ENCODE measurements at places on chromosomes 3 and 15. TPM values are rescaled to one million over a fixed set of nuclear protein-coding genes. Genes with fewer than 3 reads are reported as not detected.

LRRC34 gene
- 7.2 TPM for total RNA-seq

CLDN1 gene
- total RNA-seq = not detected

DNA sequence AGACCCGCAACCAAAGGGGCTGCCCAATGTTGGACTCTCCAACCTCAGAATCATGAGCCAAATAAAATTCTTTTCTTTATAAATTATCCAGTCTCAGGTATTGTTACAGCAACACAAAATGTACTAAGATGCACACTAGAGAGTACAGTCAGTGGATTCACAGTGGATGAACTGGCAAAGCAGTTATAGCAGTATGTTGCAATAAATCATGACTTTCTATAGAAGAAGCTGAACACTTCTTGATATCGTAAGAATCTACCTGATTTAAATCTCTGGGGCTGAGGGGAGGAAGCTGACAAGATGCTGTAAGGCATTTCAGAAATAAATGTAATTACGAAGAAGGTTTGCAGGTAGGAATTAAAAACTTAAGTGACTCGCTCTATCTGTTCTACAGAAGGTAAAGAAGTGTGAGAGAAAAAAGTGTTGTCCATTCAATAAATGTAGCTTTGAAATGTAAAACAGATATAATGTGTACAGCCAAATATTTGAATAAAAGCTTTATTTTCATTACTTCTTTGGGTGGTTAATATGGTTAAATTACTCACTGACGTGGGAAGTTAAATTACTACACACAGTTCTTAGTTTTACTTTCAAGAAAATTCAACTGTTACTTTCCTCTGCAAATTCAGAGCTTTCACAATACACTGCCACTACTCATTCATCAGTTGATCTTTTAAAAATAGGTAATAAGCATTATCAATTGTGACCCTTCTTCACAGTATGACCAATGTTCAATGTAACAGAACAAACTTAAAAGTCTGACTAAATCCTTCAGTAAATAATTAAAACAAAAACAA is 439.1 kb downstream of the SHQ1 start:
- H3K4me1 ChIP-seq = peaks cover 65% of the 10 kb centered on the region
- H3K36me3 ChIP-seq = peaks cover 12% of the 10 kb centered on the region
- no peak overlapping the region for H3K4me3 ChIP-seq

GRCh38 chr3:194713299-194714136 is 27.8 kb downstream of the FAM43A start:
- no peak for DNase-seq
- peaks cover 9% of the 10 kb centered on the region for H3K4me1 ChIP-seq
- H3K4me3 ChIP-seq = no peak overlapping the region
- no peak overlapping the region for H3K27ac ChIP-seq
- H3K36me3 ChIP-seq = no peaks in the 10 kb centered on the region
- H3K27me3 ChIP-seq = peaks cover 3% of the 10 kb centered on the region

KCNAB1 gene
- total RNA-seq = 0.19 TPM

- H3K4me3 ChIP-seq = no peak overlapping the region
- H3K27me3 ChIP-seq = no peaks in the 10 kb centered on the region
- H3K4me1 ChIP-seq = no peaks in the 10 kb centered on the region
- no peaks in the 10 kb centered on the region for H3K36me3 ChIP-seq
Measured at GRCh38 chr3:76352051-76352450, 566.7 kb upstream of the ZNF717 start.

INAFM2 gene
- total RNA-seq = 10.2 TPM

KLHL40 gene
- total RNA-seq = not detected

PROK2 gene
- total RNA-seq = 3.1 TPM

DNA sequence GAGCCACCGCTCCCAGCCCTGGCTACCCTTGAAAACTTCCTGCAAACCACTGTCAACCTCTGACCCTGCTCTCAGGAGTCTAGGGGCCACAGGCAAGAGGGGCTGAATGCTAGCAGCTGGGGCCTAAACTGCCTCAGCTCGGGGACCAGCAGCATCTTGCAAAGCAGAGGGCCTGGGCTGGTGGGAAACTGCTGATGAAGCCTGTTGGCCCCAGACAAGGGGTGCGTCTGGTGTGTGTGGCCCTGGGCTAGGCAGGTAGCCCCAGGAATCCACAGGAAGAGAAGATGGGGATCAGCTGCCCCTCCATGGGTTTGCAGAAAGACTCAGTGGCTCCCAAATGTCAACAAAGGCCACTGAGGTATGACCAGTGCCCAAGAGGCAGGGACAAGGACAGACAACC is 8.2 kb upstream of the POLG start:
- H3K27me3 ChIP-seq = peaks cover 30% of the 10 kb centered on the region
- no peaks in the 10 kb centered on the region for H3K36me3 ChIP-seq
- H3K4me1 ChIP-seq = peaks cover 3% of the 10 kb centered on the region
- no peak overlapping the region for H3K4me3 ChIP-seq

GRCh38 chr15:98067339-98067738 is 106.8 kb downstream of the ARRDC4 start:
- no peaks in the 10 kb centered on the region for H3K27me3 ChIP-seq
- H3K4me3 ChIP-seq = no peak overlapping the region
- DNase-seq = no peak
- no peaks in the 10 kb centered on the region for H3K36me3 ChIP-seq
- no peaks in the 10 kb centered on the region for H3K4me1 ChIP-seq

DNA sequence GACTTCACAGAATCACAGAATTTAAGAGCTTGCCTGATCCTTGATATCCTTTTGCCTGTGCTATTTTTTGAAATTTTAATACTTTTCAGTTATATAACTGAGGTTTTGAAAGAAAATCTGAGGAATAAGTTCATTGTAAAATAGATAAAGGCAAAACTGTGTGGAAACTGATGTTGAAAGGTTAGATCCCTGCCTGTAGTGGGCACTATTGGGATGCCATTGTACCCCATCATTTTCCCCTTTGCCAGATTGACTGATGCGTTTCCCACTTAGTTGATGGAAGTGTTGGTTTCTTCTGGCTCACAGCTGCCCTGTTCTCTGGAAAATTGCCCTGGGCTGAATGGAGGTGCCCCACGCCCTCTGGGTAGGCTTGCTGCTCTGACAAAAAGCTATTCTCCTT is 387.9 kb downstream of the RBMS3 start:
- no peaks in the 10 kb centered on the region for H3K36me3 ChIP-seq
- no peak overlapping the region for H3K27ac ChIP-seq
- H3K4me1 ChIP-seq = no peaks in the 10 kb centered on the region
- no peaks in the 10 kb centered on the region for H3K27me3 ChIP-seq

BCHE gene
- not detected for total RNA-seq

CFAP20DC gene
- total RNA-seq = 1.4 TPM

CHRD gene
- not detected for total RNA-seq

ZNF619 gene
- 10.1 TPM for total RNA-seq

IL17RE gene
- total RNA-seq = 1.9 TPM

DNA sequence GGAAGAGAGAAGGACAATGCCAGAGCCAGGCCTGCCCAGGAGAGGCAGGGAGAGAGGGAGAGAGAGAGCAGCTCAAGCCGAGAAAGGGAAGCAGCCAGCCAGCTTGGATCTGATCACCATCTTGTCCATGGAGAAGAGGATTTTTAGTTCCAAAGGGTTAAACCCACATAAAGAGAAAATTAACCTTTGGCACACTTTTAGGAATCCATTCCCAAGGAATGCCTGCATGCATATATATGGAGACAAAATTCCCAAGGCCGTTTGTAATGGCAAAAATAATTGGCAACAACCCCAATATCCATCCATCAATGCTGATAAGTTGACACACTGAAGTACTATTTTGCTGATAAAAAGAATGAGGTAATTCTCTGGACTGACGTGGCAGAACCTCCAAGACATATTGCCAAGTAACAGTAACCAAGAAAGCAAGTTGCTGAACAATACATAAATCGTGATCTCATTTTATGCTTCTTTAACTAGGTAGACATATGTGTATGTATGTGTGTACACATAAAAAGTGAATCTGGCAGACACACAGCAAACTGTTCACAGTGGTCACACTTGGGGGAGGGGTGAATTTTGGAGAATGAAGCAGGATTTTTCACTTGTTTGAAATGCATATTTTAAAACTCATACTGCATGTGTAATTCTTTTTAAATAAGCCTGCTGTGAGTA is 7.5 kb upstream of the STRA6 start:
- no peaks in the 10 kb centered on the region for H3K4me1 ChIP-seq
- no peak overlapping the region for H3K27ac ChIP-seq
- H3K4me3 ChIP-seq = no peak overlapping the region
- H3K36me3 ChIP-seq = no peaks in the 10 kb centered on the region
- DNase-seq = no peak

PCCB gene
- 34.5 TPM for total RNA-seq

- H3K4me1 ChIP-seq = peaks cover 75% of the 10 kb centered on the region
- H3K36me3 ChIP-seq = peaks cover 4% of the 10 kb centered on the region
- peak overlapping the region; percentile 87 for H3K27ac ChIP-seq
- peaks cover 8% of the 10 kb centered on the region for H3K27me3 ChIP-seq
- H3K4me3 ChIP-seq = peak overlapping the region; percentile 65
- peak; percentile 67 for DNase-seq
Measured at GRCh38 chr3:146550743-146551510, 6.5 kb upstream of the PLSCR1 start.

DNA sequence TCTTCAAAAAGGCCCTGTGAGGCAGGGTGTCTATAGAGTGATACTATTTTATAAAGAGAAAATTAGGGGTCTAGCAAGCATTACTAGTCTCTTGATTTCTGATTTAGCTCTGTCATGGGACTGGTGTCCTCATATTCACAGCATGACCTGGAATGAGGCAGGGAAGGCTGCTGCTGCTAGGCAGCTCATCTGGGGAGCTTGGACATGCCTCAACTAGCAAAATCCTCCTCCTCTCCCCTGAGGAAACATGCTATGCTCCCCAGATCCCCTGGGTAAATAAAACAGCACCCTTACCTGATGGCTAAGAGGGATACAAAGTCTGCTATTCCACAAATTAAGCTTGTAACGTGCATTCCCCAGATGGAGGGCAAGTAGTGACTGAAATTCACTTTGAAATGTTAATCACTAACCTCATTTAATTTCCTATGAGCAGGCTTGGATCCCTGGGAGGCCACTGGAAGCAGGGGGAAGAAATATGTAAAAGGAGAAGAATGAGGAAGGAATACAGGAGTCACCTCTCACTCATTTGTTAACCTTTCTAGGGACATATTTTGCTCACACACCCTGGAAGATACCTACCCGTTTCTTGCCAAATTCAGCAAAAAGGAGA is 709.4 kb downstream of the SQOR start:
- no peak for DNase-seq
- H3K4me3 ChIP-seq = no peak overlapping the region
- H3K27ac ChIP-seq = no peak overlapping the region

- DNase-seq = no peak
- H3K4me3 ChIP-seq = no peak overlapping the region
- H3K27me3 ChIP-seq = no peaks in the 10 kb centered on the region
- H3K4me1 ChIP-seq = peaks cover 43% of the 10 kb centered on the region
- peaks cover 11% of the 10 kb centered on the region for H3K36me3 ChIP-seq
Measured at GRCh38 chr15:74857082-74857655, 14.2 kb upstream of the ULK3 start.

DNA sequence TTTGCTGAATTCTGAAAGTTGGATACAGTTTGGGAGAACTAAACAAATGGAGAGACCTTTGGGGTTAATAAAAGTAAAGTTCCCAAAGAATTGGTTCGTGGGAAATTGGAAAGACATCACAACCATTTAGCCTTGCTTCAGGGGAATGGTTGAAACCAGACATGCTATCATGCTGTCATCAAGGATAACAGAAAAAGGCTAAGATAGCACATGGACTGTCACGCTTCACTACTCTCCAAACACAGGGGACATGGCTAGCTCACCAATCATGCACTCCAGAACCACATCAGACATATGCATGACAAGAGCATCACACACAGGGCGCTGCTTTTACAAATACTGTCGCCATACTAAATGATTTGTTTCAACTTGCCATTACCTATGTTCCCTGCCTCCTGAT is 671.7 kb upstream of the ROBO1 start:
- no peaks in the 10 kb centered on the region for H3K4me1 ChIP-seq
- H3K27me3 ChIP-seq = no peaks in the 10 kb centered on the region
- no peak for DNase-seq
- no peak overlapping the region for H3K4me3 ChIP-seq

DNA sequence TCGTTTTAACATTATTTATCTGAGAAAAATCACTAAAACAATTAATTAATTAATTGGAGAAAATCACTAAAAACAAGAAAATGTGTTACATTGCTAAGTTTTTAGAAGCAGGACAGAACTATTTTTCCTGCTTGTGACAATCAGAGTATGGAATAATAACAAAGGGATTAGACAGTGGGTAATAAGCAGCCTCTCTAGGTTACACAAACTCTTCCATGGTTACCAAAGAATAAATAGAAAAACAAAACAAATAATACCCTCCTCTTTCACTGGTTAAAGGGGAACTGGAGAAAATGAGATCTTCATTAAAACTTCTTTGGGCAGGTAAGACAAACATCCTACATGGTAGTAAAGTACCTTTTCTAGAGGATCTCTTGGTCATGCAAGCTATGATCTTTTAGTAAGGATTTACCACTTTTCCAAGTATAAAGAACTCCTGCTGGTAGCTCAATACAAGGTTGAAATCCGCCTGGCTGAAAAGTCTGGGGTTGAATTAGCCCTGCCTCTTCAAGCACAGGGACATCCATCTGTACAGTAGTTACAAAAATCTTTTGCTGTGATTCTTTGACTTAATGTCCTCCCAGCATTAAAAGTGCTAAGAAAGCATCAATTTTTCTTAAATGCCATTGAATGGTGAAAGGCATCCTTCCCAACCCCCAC is 2.5 kb upstream of the PLCH1 start:
- no peaks in the 10 kb centered on the region for H3K36me3 ChIP-seq
- no peak overlapping the region for H3K4me3 ChIP-seq
- no peak overlapping the region for H3K27ac ChIP-seq
- peaks cover 19% of the 10 kb centered on the region for H3K4me1 ChIP-seq

TEX55 gene
- not detected for total RNA-seq

DNA sequence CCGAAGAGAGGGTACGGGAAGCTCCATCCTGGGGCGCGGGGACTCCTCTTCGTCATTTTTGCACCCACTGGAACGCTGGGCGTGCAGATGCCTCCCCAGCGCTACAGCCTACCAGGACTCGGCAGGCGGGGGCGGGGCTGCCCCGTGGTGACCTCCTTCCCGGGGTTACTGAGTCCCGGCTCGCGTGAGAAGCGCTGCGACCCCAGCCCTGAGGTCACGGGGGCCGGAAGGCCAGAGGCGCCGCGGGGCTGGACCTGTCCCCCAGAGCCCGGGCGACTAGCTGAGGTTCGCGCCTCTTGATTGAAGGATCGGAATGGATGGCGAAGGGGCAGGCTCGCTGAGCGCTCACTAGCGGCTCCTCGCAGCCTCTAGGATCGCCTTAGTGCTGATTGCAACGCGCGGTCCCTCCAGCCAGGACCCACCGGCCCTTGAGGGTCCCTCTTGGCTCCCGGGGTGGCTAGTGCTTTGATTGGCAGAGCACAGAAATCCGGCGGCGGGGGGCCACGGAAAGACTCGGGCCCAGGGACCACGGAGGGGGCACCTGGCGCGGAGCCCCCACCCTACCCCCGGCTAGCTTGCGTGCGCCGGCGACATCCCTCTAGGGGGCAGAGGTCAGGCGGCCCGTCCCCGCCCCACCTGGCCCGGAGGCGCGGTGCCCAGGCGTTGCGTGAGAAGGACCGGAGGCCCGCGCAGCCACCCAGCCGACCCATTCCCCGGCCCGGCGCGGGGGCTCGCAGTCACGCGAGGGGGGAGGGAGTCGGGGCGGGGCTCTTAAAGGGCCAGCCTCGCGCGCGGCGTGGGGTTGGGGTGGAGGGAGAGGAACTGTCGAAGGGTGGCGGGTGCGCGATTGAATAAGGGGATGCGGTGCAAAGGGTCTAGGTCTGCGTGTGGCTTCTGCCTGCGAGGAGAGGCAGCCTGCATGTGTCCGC is 781 bp upstream of the CYP1A1 start:
- H3K27ac ChIP-seq = peak overlapping the region; percentile 76
- H3K36me3 ChIP-seq = no peaks in the 10 kb centered on the region
- peak overlapping the region; percentile 67 for H3K4me3 ChIP-seq
- H3K4me1 ChIP-seq = peaks cover 13% of the 10 kb centered on the region
- DNase-seq = peak; percentile 77
